SK-N-SH (cell line): ENCODE measurements at places on chromosomes 6 and 20. TPM values are rescaled to one million over a fixed set of nuclear protein-coding genes. Genes with fewer than 3 reads are reported as not detected.

- H3K36me3 ChIP-seq = no peaks in the 10 kb centered on the region
- no peaks in the 10 kb centered on the region for H3K4me1 ChIP-seq
- H3K4me3 ChIP-seq = no peak overlapping the region
- no peak for DNase-seq
- no peak overlapping the region for H3K27ac ChIP-seq
Measured at GRCh38 chr6:114989279-114989964, 646.6 kb upstream of the HS3ST5 start.

The TRIM10 gene
- not detected in 2 replicates for polyA plus RNA-seq

DNA sequence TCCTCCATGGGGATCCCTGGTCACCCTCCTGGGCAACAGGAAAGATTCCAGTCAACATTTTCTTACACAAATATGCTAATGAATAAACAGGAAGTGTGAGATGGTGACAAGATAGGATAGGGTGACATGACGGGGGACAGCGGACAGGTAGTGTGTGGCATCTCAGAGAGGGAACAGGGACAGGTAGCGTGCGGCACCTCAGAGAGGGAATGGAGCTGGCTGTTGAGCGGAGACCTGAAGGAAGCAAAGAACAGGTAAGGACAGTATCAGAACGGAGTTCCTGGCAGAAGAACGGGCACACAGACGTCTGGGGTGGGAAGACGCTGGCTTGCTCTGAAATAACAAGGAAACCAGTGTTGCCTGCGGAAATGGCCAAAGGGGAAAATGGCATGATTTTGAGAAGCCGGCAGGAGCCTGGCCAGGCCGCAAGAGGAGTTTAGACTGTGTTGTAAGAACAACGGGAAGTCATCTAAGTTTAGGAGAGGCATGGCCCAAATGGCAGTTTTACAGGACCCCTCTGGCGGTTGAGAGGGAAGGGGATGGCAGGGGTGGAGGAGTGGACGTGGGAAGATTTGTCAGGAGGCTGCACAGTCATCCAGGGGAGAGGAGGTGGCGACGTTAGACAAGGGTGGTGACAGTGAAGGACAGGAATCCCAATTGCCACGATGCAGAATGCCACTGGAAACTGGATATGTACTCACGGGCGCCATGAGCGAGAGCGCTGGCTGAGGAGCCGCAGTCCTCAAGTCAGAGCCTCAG is 111.6 kb downstream of the JPH2 start:
- 0 out of 2 replicates have a peak, but pooled peaks cover 9% of the 10 kb centered on the region for H3K4me1 ChIP-seq
- H3K27ac ChIP-seq = peak overlapping the region; percentile 97
- no peaks in the 10 kb centered on the region for H3K27me3 ChIP-seq
- no peaks in the 10 kb centered on the region for H3K36me3 ChIP-seq
- no peak overlapping the region for H3K4me3 ChIP-seq
- no peak for DNase-seq

The SMIM8 gene
- 1.6 and 3.1 TPM in 2 replicates for polyA plus RNA-seq

The PSMB9 gene
- 52.4 and 83.7 TPM in 2 replicates for polyA plus RNA-seq

- no peak overlapping the region for H3K4me3 ChIP-seq
- DNase-seq = no peak
- peaks cover 25% of the 10 kb centered on the region for H3K36me3 ChIP-seq
- no peaks in the 10 kb centered on the region for H3K27me3 ChIP-seq
- no peak overlapping the region for H3K27ac ChIP-seq
Measured at GRCh38 chr6:52495922-52496321, 75.8 kb downstream of the EFHC1 start.

The DUSP15 gene
- polyA plus RNA-seq = 4.3 and 5.4 TPM in 2 replicates

The LTV1 gene
- polyA plus RNA-seq = 19.4 and 20.6 TPM in 2 replicates

DNA sequence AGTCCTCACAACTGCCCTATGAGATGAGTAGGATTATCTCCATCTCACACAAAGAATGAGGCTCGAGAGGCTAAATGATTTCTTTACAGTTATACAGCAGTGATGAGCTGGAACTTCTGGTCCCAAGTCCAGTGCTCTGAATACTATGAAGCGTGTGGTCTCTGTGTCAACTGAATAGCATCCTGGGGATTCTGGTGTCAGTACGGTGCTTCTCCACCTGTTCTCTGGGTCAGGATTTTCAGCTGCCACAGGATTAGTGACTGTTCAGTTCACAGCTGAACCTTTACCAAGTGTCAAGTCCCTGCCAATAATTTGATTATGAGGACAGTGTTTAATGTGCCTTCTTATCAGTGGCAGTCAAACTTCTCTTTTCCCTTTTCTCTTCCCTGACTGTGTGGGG is 5.2 kb upstream of the MAFB start:
- H3K4me3 ChIP-seq = no peak overlapping the region
- no peaks in the 10 kb centered on the region for H3K36me3 ChIP-seq
- H3K27me3 ChIP-seq = peaks cover 35% of the 10 kb centered on the region; the same call in 1 of the 2 replicates
- H3K27ac ChIP-seq = no peak overlapping the region

The CFAP61 gene
- 0.26 and 0.62 TPM in 2 replicates for polyA plus RNA-seq

The SPATA25 gene
- 1.3 and 2.9 TPM in 2 replicates for polyA plus RNA-seq

The RBCK1 gene
- polyA plus RNA-seq = 94.3 and 105 TPM in 2 replicates
